Mucosa of descending colon (tissue), 3 donors: ENCODE measurements at places on chromosomes 5 and 9. TPM values are rescaled to one million over a fixed set of nuclear protein-coding genes. Genes with fewer than 3 reads are reported as not detected.

PKD2L2 gene
- not detected for total RNA-seq

C9 gene
- 0.12 TPM for total RNA-seq

ANKRD33B gene
- 3.3 TPM for total RNA-seq

PCDHA9 gene
- 0.16 TPM for total RNA-seq

GRCh38 chr5:159567461-159567860 lies 237.2 kb upstream of the IL12B start:
- no peak for DNase-seq

DNA sequence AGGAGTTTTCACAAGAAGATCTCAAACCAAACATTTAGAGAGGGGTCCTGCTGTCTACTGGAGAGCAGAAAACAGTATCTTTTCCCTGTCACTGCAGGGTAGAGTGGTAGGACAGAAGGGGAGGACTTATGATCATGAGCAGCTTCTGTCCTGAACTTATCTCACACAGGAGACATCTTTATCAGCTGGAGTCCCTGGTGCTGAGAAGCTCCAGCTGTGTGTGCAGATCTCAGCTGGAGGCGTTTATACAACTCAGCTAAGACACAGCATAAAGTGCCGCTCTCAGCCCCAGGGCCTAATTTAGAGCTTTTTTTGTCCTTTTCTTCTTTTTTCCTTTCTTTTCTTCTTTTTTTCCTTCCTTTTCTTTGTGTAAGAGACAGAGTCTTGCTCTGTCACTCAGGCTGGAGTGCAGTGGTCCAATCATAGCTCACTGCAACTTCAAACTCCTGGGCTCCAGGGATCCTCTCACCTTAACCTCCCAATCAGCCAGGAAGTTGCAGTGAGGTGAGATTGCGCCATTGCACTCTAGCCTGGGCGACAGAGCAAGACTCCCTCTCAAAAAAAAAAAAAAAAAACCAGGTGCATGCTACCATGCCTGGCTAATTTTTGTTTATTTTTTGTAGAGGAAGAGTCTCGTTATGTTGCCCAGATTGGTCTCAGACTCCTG lies 31.9 kb downstream of the CCDC125 start:
- no peak for DNase-seq

- no peak for DNase-seq
Measured at GRCh38 chr5:119274030-119274766, 81.6 kb upstream of the TNFAIP8 start.

- DNase-seq, result peak; percentile 51
Measured at GRCh38 chr5:170183816-170184687, 48.7 kb upstream of the C5orf58 start.

- DNase-seq, result no peak
Measured at GRCh38 chr5:27241564-27242257, 203.3 kb upstream of the CDH9 start.

GRCh38 chr5:178284093-178284675 lies 51.6 kb upstream of the PHYKPL start:
- no peak for DNase-seq

GRCh38 chr9:108634672-108635462 lies 220.9 kb downstream of the ACTL7B start:
- no peak for DNase-seq

GRCh38 chr9:15392363-15392762 lies 30.3 kb upstream of the SNAPC3 start:
- no peak for DNase-seq

- no peak for DNase-seq
Measured at GRCh38 chr9:138068601-138069035, 191.0 kb downstream of the CACNA1B start.

DNA sequence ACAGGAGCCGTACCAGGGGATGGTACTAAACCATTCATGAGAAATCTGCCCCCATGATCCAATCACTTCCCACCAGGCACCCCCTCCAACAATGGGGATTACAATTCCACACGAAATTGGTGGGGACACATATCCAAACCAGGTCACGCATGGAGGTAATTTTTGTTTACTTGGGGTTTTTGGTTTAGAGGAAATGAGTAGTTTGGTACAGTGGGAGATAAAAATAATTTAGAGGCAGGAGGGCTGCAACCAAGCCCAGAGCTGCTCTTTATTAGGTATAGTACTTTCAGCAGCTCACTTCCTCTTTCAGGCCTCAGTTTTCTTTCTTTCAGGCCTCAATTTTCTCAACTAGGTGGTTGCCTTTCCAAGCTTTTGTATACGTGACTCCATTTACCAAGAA lies 23.2 kb downstream of the PRUNE2 start:
- DNase-seq, result no peak

DNA sequence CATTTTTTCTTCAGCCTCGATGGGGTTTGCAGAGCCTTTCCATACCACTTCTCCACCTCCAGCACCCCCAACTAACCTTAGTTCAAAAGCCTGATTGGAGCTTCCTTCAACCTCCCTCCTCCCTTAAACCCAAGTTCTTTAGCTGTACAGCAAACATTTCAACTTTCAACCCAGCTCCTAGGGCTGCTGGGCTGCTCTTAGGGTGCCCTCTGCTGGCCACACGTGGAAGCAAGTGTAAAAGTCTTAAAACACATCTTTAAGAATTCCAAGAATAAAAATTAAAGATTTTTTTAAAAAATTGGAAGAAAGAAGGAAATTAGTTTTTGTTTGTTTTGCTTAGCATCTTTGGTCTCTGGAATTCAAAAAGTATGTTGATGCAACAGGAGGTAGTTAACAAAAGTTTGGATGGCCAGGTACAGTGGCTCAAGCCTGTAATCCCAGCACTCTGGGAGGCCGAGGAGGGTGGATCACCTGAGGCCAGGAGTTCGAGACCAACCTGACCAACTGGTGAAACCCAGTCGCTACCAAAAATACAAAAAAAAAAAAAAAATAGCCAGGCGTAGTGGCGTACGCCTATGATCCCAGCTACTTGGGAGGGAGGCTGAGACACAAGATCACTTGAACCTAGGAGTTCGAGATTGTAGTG lies 15.5 kb upstream of the HSD17B3 start:
- DNase-seq, result peak; percentile 51

- DNase-seq, result no peak
Measured at GRCh38 chr9:92507005-92507404, 24.7 kb upstream of the ASPN start.

DNA sequence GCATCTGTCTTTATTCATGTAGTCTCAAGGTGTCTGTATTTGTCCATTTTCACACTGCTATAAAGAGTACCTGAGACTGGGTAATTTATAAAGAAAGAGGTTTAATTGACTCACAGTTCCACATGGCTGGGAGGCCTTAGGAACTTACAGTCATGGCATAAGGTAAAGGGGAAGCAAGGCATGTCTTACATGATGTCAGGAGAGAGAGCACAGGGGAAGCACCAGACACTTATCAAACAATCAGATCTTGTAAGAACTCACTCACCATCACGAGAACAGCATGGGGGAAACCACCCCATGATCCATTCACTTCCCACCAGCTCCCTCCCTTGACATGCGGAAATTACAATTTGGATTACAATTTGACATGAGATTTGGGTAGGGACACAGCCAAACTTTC lies 44.2 kb downstream of the NLN start:
- DNase-seq, result no peak

- no peak for DNase-seq
Measured at GRCh38 chr9:98057138-98057799, 737 bp downstream of the NANS start.
